SW 1271 (cell line): ENCODE measurements at places on chromosomes 6 and 20.

DNA sequence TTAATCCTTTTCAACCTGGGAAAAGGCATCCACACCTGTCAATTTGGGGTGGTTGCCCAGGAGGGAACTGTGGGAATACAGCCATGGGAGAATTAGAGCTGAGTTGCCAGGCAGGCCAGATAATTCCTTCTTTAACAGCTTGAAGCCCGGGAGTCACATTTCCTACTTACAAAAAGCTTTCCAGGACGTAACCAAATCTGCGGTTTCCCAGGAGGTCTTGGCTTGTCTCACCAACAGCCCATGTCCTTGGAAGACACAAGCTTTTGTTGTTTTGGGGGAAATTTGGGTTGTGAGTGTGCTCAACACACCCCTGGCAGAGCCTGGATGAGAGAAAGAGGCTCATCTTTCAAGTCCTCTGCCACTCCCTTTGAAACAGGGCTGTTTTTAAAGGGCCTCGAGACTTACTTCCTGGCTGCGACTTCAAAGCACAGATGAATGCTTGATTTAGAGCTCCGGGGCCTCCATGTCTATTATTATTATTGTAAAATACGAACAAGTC is 465.9 kb upstream of the BTBD3 start:
- no peak for DNase-seq

DNA sequence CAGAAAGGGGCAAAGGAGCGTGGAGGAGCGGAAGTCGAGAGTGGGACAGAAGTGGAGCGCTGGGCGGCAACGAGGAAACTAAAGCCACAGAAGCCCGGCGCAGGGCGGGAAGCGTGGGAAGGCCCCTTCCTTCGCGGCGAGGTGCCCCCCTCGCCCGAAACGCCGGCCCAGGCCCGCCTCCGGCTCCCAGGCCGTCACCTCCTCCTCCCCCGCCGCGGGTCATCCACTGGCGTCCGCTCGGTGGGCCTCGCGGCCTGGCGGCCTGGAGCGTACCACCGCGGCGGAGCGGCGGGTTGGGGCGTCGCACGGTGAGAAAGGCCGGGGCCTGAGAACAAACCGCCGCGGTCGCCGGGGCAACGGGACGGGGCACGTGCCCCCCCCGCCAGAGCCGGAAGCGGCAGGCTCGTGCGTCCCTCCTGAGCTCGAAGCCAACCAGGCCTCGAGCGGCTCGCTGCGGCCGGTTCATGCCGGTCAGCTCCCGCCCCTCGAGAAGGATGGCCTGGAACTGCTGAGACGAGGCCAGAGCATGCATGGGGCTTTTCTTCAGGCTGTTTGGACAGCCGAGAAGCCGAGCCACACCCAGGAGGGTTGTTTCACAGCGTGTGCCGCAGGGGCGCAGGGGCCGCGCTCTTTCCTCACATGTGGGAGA is at the start of gene TCP11:
Gene TCP11 (minus strand): TSS at position 333 of the 649 bp plus-strand sequence. CDS start 469 bp downstream, outside the sequence.
- DNase-seq, result no peak

- DNase-seq, result no peak
Observed at GRCh38 chr6:170102038-170102437, 188.8 kb downstream of the DLL1 start.

GRCh38 chr6:139452148-139452876 is 77.9 kb upstream of the CITED2 start:
- DNase-seq, result no peak

DNA sequence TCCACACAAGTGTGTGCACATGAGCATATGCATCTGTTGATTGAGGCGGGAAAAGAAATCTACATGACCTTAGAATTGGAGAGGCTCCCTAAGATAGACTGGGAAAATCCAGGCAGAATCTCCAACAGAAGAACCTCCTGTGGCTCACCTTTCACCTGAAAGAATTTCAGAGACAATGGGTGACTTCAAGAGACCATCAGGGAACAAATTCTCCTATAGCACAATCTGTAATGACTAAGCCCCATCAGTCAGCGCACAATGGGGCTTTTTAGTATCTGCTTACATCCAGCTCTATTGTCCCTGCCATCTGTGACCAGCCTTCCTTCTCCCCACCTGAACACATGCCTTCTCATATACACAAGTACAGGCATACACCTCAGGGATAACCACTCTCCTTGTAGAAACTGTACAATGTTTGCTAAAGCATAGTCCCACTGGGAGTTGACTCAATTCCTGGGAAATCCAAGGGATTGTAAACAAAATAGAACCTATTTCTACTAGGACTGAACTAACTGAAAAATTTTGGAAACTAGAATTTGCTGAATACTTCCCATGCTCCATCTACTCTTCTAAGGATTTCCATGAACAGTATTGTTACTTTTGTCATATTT is 150.8 kb upstream of the STXBP5 start:
- DNase-seq, result no peak

DNA sequence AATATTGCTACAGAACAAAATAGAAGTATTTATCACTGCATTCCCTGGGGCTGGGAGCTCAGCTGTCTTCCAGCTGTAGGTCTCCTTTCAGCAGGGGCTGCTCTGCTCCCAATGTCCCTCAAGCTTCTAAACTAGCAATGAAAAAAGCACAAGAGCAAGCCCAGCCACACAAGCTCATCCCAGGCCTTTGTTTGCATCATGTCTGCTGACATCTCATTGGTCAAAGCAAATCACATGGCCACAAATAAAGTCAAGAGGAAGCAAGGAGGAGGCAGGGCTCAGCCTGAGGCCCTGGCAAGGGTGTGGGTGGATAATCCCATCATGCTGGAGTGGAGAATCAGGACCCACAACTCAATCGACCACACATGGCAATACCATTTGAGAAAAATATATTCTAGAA is 2.2 kb upstream of the BFSP1 start:
- peak; percentile 53 for DNase-seq

GRCh38 chr6:13563009-13563408 is 11.4 kb upstream of the SIRT5 start:
- DNase-seq, result no peak

DNA sequence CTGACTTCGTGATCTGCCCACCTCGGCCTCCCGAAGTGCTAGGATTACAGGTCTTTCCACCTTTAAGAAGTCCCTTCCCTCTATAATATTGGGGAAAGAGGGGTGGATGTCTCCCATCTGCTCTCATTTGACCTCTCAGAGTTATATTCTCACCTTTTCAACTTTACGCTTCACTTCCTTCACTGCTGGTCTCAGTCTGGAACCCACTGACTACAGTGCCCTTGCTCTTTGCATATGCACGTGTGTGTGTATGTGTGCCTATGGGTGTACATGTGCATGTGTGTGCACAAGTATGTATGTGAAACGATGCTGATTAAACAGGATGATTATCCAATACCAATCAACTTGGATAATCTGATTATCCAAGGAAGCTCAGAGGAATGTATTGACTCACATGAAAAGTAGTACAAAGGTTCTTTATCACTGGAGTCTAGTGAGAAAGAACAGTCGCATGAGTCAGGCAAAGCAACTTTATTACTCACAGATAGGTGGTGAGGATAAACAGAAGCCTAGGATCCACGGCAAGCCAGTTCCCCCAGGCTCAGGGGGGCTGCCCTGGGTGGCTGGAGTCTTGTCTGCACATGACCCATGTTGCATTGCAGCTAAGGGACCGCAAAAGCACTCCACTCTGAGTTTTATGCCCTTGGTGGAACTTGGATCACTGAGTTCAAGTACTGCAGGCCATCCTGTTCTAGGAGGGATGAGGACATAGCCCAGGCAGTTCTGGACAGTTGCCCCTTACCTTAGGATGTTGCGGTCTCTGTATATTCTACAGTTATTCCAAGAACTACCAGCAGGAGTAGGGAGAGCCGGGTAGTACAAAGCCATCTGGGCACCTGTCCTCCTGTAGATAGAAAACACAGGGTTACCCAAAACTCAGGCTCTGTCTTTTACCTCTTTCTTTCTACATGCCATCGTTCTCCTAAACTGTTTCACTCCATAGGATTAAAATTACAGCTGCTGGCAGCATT is 50.9 kb downstream of the SNRNP48 start:
- no peak for DNase-seq

- DNase-seq, result no peak
Observed at GRCh38 chr6:33987531-33988021, 158.3 kb downstream of the GRM4 start.

GRCh38 chr6:75155631-75156030 is 50.2 kb downstream of the COL12A1 start:
- no peak for DNase-seq

- DNase-seq, result no peak
Observed at GRCh38 chr20:45841407-45842129, 8.0 kb downstream of the SNX21 start.

- no peak for DNase-seq
Observed at GRCh38 chr20:21322083-21322710, 19.1 kb downstream of the XRN2 start.

GRCh38 chr20:55782912-55783253 is 222.4 kb downstream of the CBLN4 start:
- DNase-seq, result no peak

DNA sequence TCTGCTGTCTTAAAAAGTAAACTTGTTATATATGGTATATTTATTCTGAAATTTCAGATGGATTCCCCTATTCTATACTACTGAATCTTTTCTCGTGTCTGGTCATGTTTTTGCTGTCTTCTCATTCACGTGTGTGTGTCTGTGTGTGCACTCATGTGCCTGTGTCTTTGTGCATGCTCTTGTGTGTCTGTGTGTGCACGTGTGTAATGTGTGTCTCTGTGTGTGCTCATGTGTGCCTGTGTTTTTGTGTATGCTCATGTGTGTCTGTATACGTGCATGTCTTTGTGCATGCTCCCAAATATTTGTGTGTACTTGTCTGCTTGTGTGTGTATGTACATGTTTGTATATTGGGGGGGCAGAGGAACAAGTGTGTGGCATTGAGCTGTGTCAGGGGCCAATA is 34.0 kb downstream of the PRR18 start:
- no peak for DNase-seq

GRCh38 chr6:2593167-2593566 is 157.6 kb downstream of the MYLK4 start:
- DNase-seq, result no peak

- no peak for DNase-seq
Observed at GRCh38 chr20:50518270-50518721, 8.1 kb downstream of the PTPN1 start.

GRCh38 chr20:9660236-9660868 is 146.0 kb downstream of the LAMP5 start:
- DNase-seq, result no peak

- no peak for DNase-seq
Observed at GRCh38 chr6:35057449-35058357, 83.4 kb downstream of the TCP11 start.

GRCh38 chr6:26375270-26375669 is 7.6 kb upstream of the BTN2A2 start:
- no peak for DNase-seq

GRCh38 chr6:25192590-25193459 is 86.3 kb upstream of the CARMIL1 start:
- DNase-seq, result peak; percentile 95

GRCh38 chr6:29729774-29730328 is 6.6 kb downstream of the HLA-F start:
- DNase-seq, result no peak

DNA sequence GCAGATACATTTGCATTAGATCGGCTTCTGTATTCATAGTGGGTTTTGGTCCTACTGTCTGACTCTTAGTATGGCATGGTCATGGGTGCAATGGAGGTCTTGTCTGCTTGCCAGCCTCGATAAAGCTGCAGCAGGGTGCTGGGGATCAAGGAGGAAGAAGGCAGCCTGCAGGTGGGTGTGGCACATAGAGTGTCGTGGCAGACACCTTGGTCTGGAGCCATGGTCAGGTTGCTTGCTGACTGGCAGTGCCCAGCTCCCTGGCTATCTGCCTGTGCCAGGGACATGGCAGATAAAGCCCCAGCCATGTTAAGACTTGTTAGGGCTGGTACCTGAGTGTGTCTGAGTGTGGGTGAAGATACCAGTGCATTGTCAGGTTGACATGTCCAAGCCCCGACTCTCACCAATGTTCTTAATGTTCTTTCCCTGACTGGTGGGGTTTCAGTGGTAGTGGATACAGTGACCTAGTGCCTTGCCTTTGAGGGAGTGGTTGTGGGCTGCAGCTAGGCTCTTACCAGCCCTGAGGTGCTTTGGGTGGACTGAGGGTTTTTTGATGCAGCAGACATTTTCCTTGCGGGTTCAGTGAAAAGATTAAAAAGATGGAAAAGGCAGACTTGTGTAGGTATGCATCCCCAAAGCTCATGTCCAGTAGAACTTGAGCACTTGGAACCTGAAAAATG is 1.8 kb downstream of the FAM83D start:
- no peak for DNase-seq

GRCh38 chr6:155272353-155273232 is 8.8 kb downstream of the CLDN20 start:
- DNase-seq, result no peak

DNA sequence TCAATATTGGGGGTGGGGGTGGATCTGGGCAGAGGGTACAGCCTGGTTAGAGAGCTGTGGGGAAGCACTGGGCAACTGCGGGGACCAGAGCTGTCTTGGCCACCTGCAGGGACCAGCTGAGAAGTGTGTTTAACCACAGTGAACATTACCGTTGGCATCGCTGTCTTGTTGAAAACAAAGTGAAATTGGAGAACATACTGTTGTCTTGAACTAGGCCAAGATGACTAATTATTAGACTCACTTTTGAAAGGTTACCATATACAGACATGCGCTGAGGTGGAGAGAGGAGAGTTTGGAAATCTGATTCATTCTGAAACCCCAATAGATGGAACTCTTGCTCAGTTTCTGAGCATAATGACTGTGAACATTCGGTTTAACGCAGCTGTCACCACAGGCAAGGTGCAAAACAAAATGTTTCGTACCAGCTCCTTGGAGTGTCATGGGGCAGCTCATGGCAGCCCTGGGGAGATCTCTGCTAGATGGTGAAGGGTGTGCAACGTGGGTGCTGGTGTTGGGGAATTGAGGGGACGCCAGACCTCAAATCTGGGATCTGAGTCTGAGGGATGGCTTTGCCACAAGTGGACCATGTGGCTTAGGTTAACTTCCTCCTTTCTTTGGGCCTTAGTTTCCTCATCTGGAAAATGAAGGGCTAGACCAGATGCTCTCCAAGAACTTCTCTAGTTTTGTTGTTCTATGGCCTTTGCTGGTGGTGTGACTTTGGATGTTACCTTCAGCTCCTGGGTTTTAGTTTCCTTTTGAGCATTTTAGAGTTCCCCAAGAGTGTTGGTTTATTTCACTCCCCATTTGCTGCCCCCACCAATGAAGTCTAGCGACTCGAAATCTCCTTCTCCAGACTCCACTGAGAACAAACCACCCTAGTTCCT is 24.6 kb upstream of the GTSF1L start:
- DNase-seq, result peak; percentile 3

DNA sequence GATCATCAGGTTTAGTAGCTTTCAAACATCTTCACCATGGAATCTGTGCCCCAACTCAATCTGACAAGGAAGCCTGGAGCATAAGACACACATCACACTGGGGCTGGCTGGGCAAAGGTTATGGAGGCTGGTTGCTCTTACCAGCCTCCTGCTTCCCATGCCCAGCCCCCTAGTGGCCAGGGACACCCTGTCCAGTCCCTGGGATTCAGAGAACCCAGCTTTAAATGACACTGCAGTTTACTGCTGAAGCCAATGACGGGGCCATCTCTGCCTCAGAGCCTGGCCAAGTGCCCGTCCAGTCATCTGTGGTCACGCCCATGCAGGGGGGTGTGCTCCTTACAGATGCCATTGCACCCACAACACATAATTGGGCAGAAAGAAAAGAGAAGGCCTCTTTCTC is 272.9 kb downstream of the SMOC2 start:
- peak; percentile 34 for DNase-seq
